ENCODE measurements at places on chromosomes 2 and 18.

- no peak for DNase-seq
Measured at GRCh38 chr2:239519089-239519920, 118.5 kb upstream of the HDAC4 start.

- DNase-seq, result no peak
Measured at GRCh38 chr2:71929482-71929772, 218.2 kb downstream of the CYP26B1 start.

- DNase-seq, result no peak
Measured at GRCh38 chr2:181575650-181576025, 81.3 kb downstream of the CERKL start.

GRCh38 chr2:160472839-160473251, 20.8 kb downstream of the RBMS1 start:
- peak; percentile 88 for DNase-seq

GRCh38 chr2:48482313-48482712, 47.6 kb upstream of the STON1 start:
- DNase-seq, result no peak

GRCh38 chr18:44298566-44298965, 382.1 kb upstream of the SETBP1 start:
- no peak for DNase-seq

GRCh38 chr18:41457765-41458326, 497.2 kb upstream of the PIK3C3 start:
- no peak for DNase-seq

- DNase-seq, result no peak
Measured at GRCh38 chr2:183490914-183491313, 366.7 kb downstream of the NUP35 start.

DNA sequence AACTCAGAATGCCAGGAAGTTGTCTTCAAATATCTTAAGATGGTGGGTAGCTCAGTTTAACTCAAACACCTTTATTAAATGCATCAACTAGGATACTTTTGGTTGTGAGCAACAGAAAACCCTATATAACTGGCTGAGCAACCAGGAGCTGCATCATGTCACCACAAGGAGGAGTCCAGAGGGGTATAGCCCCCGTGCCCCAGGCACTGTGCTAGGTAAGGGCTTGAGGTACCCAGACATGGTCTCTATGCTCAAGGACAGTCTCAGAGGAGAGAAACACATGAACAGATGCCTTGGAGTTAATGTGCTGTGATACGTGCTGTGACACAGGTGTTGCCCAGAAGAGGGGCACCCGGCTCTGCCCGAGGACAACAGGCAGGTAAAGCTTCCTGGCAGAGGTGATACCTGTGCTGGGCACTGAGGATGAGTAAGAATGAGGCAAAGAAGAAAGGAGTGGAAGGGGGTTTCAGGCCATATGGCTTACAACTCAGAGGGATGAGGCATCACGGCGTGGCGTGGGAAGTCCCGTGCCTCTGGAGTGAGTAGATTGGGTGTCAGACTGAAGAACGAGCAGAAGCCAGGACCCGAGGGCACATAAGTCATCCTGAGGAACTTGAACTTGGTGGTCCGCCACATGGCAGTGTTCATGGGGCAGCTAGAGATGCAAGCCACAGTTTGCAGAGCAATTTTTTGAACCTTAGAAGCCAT, 32.0 kb upstream of the CAB39 start:
- DNase-seq, result no peak

GRCh38 chr18:29982218-29982617, 1060.3 kb downstream of the DSC3 start:
- DNase-seq, result no peak

- no peak for DNase-seq
Measured at GRCh38 chr2:30288561-30288960, 57.2 kb downstream of the LBH start.

DNA sequence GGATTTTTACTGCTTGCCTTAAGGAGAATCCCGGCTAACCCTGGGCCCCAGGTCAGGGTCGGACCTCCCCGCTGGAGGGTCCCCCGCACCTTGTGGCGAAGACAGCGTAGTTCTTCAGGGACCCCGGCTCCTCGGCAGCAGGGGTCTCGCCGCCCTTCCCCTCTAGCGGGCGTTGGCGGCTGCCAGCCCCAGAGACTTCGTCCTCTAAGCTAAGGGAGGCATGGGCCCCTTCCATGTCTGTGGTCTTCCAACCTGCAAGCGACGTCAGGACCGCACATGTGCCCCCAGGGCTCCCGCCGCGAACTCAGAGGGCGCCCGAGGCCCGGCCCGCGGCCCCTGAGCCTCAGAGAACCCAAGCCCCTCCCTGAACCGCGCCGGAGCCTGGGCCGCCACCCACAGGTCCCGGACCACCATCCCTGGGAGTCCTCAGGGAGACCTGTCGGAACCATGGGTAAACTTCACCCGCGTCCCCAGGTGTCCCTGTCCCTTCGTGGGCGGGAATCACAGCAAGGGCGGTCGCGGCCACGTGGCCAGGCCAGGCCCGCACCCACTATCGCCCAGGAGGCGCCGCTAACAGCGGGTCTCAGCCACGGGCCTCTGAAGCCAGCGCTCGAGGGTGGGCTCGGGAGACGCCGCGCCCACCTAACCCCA, 562 bp downstream of the ANKMY1 start:
- DNase-seq, result no peak

GRCh38 chr2:204258890-204259289, 286.4 kb upstream of the PARD3B start:
- no peak for DNase-seq

DNA sequence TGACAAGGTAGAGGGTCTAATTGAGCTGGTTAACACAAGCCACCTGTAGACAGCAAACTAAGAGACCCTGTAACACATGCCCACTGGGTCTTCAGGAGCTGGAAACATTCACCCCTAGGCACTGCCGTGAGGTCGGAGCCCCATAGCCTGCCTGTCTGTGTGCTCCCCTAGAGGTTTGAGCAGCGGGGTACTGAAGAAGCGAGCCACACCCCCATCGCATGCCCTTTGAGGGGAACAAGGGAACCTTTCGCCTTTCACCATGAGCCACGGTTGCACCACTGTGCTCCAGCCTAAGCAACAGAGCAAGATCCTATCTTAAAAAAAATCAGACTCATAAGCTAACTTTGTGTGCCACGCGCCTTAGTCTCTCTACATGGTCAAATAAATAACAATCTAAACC, 36.2 kb upstream of the RAB27B start:
- no peak for DNase-seq

- DNase-seq, result no peak
Measured at GRCh38 chr2:216971593-216971992, 111.7 kb upstream of the TNP1 start.

DNA sequence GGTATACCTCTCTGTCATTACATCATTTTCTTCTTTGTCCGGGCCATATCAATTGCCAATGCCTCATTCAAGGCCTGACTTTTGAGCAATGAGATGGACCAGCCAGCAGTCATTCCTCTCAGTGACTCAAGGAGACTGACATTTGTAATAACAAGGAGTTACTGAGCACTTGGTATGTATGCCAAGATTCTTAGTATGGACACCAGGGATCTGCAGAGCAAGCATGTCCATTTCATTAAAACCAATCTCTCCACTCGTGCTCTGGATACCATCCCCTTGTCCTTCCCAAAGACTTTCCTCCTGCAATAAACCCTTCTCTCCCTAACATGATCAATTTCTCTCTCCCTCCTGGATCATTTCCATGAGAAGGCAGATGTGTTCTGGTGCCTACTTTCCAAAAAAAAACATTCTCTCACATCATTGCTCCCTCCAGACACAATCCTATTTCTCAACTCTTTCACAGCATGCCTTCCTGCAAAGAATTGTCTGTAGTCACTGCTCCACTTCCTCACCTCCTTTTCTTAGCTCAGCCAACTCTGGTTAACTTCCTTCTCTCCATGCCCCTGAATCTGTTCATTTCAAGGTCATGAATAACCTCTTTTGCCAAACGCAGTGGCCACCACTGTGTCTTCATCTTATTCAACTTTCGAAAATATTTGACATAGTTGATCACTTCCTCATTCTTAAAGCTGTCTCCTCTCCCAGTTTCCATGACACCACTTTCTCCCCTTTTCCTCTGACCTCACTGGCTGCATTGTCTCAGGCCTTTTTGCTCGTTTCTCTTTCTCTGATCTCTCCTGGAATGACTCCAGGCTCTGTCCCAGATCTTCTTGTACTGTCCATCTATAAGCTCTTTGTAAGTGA, 102.8 kb upstream of the CYP1B1 start:
- DNase-seq, result no peak

- DNase-seq, result no peak
Measured at GRCh38 chr2:142840436-142840835, 37.0 kb upstream of the KYNU start.

DNA sequence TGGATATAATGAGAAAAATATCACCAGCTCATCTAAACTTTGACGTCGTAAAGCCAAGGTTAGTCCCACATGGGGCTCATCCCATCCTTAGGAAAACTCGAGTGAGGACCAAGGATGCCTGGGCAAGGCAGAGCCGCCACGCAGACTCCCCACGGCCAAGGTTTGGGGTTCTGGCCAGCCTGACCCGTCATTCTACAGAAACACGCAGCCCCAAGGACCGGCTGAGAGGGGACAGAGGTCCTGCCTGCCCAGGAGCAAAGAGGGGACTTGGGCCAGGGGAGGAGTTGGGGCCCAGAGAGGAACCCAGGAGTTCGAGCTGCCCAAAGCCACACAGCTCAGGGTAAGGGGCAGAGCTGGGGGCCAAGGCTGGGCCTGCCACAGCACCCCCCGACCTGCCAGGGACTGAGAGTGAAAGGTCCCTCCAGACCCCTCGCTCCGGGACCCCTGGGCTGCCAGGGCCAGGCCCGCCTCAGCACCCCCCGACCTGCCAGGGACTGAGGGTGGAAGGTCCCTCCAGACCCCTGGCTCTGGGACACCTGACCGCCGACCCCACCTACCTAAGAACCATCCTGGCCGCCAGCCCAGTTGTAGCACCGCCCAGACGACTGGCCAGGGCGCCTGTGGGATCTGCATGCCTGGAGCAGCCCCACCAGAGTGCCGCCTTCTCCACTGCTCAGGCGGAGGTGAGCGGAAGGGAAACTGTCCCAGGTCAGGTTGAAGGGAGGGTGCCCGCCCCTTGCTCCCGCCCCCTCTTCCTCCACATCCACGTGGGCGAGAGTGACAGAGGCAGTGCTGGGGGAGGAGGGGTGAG, at the start of gene PDCD1:
TSS of gene PDCD1 (minus strand) at position 689 of the 811 bp plus-strand sequence. CDS start at position 633, 56 bp downstream.
- no peak for DNase-seq

- DNase-seq, result no peak
Measured at GRCh38 chr2:10195278-10196109, 73.0 kb downstream of the RRM2 start.

DNA sequence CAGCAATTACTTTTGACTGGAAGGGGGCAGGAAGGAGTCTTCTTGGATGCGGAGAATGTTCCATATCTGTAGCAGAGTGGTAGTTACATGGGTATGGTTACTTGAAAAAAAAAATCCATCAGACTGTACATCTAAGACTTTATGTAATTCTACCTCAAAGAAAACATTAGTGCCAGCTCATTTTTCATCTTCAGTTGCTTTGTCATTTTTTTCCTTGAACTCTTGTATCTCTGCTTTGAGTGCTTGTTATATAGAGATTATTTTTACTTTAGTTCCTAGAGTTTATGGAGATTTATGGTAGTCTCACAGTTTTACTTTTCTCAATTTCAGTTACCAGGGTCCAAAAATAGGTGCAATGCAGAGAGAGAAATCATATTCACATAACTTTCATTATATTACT, 60.0 kb upstream of the ITSN2 start:
- DNase-seq, result no peak

- DNase-seq, result no peak
Measured at GRCh38 chr18:34726286-34727004, 16.3 kb downstream of the DTNA start.

DNA sequence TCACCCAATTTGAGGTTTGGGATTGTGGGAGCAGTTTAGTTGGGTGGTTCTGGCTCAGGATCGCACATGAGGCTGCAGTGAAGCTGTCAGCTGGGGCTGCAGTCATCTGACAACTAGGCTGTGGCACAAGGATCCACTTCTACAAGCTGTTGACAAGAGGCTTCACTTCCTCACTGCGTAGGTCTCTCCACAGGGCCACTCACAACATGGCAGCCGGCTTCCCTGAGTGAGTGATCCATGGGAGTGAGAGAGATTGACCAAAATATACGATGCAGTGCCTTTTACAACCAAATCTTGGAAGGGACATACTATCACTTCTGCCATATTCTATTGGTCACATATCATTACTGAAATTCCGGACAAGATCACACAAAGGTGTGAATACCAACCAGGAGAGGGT, 187.5 kb downstream of the DLGAP1 start:
- DNase-seq, result no peak

DNA sequence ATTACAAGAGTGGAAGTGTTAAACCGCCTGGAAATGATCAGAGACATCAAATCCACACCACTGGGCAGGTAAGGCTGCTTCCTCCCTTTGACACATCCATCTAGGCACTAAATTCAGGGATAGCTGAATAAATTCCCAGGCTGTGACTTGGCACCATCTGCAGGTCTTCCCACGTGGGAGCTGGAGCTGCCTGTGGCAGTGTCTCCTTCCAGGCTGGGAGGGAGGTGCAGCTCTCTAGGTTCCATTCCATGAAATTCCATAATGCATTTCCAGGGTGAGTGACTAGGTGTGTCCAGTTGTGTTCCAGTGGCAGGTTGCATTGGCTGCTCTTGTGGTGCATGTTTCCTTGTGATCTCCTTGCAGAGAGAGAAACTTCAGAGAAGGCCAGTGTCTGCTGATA, 188.9 kb upstream of the CXCR4 start:
- DNase-seq, result no peak

DNA sequence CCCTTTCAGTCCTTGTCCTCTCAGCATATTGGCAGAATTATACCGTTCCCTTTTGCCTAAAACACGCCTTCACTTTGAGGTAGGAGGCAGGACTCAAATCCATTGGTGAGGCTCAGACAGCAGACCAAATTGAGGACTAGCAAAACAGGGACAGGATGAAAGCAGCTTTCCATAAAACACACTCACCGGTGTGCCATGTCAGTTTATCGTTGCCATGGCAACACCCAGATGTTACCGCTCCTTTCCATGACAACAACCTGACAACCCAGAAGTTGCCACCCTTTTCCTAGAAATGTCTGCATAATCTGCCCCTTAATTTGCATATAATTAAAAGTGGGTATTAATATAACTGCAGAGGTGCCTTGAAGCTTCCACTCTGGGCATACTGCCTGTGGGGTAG, 730.4 kb downstream of the METTL4 start:
- no peak for DNase-seq

DNA sequence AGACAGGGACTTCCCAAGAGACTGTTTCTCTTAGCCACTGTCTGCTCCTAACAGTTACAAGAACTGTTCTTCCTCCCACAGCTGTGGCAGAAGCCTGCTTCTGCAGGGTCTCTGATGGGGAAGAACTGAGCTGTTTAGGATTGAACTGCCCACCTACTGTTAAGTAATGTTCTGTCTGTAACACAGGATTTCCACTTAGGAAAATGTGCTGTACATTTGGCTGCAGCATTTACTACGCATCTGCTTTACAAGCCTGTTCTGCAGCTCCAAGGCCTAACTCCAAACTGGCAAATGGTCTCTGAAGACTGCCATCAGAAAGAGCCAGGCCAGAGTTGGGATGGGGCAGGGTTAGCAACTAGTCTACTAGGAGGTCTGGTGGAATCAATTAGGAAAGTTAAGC, 87.8 kb upstream of the UPP2 start:
- no peak for DNase-seq

DNA sequence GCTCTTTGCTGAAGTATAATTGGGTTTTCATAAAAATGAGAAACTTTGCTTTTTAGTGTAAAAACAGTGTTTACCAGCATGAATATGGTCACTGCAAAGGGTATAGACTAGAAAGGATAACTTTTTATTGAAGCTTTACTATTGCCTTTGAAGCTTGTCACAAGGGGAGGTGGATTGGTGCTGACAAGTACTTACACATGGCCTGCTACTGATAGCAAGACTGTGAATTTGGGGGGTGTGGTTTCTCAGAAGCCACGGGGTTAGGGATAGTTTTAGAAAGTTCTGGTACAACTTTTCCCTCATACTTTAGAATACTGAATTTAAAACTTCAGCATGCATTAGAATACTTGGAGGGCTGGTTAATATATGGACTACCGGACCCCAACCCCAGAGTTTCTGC, 294.1 kb downstream of the SOCS6 start:
- DNase-seq, result no peak
